ENCODE measurements at places on chromosomes 12 and 14. TPM values are rescaled to one million over a fixed set of nuclear protein-coding genes. Genes with fewer than 3 reads are reported as not detected.

The RPS6KL1 gene
- 6.5 TPM for total RNA-seq

The HSPB8 gene
- total RNA-seq = 14.2 TPM

The C14orf180 gene
- total RNA-seq = not detected

The SRP54 gene
- total RNA-seq = 54.4 TPM

The ACRBP gene
- total RNA-seq = 0.41 TPM

The SSTR1 gene
- not detected for total RNA-seq

DNA sequence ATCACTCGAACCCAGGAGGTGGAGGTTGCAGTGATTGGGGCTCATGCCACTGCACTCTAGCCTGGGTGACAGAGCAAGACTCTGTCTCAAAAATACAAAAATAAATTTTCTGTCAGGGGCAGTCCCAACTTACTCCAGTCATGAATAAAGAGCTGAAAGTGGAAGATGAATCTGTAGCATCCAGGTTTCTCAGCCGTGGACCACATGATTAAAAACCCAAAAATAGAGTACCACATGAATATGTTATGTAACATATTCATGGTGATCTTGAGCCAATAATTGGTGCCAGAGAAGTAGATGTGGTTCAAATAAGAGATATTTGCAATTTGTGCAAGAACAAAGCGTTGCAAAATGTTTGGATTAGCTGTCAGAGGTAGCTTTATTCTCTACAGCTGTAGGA, 23.1 kb downstream of the SPIC start:
- DNase-seq = no peak

DNA sequence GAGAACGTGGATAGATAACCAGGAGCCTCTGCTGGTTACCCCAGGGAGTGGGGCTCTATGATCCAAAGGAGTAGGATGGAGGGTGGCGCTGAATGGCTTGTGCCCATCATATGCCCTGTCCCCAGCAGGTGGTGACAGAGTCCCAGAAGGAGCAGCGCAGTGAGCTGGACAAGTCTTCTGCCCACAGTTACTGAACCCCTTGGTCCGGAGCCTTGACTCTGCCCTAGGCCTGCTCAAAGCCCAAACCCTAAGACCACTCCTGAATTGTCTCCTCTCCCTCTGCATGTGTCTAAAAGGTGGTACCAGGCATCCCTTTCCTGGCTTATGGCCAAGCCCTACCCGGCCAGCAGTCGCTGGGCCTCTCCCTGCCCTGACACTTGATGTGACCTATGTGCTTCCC, 3.2 kb downstream of the PRPH start:
- DNase-seq = peak; percentile 37

DNA sequence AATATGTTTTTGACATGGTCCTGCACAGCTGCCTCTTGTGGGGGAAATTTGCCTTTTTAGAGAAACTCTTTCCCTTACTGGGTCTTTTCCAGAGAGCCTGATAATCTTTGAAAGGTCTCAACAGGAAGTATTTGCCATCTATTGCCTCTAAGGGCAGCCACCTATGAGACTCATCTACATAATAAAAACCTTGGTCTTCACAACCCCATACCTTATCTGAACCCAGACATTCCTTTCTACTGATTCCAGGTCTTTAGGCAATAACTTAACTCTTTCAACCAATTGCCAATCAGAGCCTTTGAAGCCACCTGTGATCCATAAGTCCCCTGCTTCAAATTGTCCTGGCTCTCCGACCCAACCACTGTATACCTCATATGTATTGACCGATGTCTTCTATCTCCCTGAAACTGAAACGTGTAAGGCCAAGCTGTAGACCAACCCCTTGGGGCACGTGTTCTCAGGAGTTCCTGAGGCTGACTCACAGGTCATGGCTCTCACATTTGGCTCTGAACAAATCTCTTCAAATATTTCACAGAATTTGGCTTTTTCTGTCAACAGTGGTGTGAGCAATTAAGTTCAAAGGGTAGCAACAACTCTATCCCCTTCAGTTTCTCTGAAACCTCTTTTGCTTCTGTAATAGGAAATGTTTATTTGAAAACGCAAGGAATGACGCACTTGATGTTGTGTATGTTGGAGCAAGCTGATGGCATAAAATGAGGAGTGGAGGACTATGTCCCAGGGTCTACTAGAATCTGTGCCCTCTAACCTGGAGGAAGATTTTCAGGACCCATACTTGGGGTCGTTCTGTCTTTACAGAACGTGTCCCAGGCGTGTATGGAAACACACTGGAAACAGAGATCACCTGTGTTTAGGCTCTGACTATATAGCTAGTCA, 49.2 kb upstream of the EIF5 start:
- DNase-seq = no peak

DNA sequence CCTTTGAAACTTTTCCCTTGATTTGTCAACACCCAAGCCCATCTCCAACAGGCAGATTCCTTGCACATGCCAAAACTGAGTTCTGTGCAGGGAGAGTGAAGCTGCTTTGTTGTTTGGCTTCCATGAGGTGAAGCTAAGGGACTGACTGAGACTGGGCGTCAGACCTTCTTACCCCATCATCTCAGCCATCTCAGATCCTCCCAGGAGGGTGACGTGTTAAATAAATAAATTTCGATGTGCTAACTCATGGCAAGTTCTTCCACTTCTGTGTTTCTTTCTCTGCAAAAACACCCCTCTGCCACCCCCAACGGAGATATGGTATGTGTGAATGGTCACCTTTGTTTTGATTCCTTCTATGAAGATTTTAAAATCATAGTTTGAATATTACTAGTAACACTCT, 17.8 kb downstream of the UTP20 start:
- no peak for DNase-seq

- peak; percentile 81 for DNase-seq
Observed at GRCh38 chr12:34392741-34393085, 370.4 kb downstream of the ALG10 start.

DNA sequence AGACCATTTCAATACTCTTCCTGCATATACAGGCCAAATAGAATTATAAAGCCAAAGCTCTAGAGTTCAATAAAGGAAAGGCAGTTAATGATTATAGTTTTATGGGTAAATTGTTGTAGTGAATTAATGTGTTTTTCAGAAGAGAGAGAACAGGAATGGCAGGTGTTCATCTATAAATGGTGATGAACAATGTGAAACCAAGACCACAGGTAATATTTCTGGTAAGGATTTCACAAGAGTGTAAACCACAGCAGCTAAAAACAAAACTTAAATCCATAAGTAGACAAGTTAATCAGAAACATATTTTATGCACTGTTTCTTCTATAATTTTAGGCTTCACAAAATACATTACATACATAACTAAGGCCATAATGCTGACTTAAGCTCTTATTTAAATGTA, 204.4 kb downstream of the SYT1 start:
- DNase-seq = no peak

DNA sequence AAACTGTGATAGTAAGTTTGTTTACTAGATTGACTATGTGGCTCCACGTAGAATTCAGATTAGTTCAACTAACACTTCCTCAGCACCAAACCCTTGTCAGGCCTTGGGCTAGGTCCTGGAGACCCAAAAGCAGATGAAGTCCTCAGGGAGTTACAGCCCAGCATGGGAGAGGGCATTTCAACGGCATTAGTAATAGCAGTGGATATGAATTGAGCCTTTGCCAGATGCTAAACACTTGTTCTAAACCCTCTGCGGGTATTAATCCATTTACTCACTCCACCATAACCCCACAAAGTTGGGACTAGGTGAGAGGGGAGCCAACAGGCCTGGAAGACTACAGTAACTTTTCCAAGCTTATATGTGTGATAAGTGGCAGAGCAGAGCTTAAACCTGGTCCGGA, 714.6 kb downstream of the DIO2 start:
- no peak for DNase-seq

GRCh38 chr14:35416108-35416750, 11.7 kb upstream of the NFKBIA start:
- no peak for DNase-seq

- DNase-seq = no peak
Observed at GRCh38 chr12:12859690-12860089, 31.7 kb upstream of the GPRC5A start.

DNA sequence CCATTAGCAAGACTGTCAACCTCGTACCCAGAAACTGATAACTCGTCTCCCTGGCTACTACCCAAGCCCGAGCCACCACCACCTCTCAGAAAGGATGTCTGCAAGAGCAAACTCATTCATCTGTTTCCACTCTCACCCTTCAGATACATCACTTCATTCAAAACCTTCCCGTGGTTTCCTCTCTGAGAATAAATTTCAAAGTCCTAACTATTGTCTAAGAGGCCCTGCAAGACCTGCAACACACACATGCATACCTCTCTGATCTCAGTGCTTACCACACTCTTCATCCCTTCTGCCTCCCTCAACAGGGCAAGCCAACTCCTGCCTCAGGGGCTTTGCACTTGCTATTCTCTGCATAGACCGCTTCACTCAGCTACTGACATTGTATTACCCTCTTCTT, 40.6 kb downstream of the PPP1R13B start:
- DNase-seq = no peak

DNA sequence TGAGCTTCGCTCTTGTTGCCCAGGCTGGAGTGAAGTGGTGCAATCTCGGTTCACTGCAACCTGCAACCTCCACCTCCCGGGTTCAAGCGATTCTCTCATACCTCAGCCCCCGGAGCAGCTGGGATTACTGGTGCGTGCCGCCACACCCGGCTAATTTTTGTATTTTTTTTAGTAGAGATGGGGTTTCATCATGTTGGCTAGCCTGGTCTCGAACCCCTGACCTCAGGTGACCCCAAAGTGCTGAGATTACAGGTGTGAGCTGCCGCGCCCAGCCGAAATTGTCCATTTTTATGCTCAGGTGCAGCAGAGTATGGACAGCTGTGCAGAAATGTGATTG, 19.2 kb upstream of the CYP46A1 start:
- no peak for DNase-seq

DNA sequence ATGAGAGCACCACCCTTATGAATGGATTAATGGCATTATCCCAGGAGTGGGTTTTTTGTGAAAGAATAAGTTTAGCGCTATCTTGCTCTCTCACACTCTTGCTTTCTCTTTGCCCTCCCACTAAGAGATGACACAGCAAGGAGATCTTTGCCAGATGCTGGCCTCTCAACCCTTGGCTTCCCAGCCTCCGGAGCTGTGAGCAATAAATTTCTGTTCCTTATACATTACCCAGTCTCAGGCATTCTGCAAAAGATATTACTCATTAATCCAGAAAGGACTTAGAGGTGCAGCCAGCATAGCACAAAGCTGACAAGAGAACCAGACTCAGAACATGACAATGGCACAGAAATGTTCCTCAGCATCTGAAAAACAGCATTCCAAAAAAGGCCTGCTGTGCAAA, 190.6 kb downstream of the ITPR2 start:
- DNase-seq = no peak

GRCh38 chr12:69438539-69438938, 31.6 kb upstream of the FRS2 start:
- DNase-seq = no peak

GRCh38 chr12:46872135-46872534, 46.3 kb upstream of the SLC38A4 start:
- DNase-seq = no peak

- no peak for DNase-seq
Observed at GRCh38 chr12:62472472-62472871, 5.8 kb downstream of the MON2 start.

DNA sequence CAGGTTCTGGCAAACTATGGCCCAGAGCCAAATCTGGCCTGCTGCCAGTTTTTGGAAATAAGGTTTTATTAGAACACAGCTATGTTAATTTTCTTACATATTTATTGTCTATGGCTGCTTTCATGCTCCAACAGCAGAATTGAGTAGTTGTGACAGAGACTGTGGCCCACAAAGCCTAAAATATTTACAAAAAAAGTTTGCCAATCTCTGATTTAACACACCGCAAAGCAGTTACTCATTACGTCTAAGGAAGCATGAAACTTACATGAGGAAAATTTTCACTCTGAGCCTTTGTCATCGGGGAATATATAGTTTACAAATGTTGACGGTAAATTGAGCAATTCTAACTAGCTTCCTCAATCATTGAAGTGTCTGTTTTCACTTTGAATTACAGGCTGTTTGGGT, 96.5 kb downstream of the UNC79 start:
- DNase-seq = no peak

DNA sequence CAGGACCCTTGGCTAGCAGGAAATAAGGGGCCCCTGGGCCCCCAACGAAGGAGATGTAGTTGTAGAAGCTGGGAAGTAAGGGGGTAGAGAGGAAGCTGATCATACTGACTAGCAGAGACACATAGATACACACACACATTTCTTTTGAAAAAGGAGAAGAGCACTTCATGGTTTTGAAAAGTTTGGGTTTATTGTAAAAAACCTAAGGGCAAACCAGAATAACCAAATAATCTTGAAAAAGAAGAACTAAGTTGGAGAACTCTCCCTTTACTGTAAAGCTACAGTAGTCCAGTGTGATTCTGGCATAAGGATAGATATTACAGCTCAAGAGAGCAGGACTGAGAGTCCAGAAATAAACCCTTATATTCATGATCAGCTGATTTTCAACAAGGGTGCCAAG, 5.8 kb upstream of the HCAR3 start:
- DNase-seq = no peak

DNA sequence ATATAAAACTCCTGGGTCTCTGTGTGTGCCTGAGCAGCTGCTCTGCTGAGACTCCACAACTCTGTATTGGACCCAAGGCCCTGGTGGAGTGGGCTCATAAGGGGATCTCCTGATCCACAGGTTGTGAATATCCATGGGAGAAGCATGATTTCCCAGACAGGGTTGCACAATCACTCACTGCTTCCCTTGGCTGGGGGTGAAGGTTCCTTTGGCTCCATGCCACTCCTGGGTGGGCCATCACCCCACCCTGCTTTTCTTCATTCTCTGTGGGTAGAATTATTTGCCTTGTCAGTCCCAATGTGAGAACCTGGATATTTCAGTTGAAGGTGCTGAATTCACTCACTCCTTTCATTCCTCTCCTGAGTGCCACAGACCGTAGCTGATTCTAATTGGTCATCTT, 205.2 kb upstream of the TMEM260 start:
- no peak for DNase-seq

GRCh38 chr14:54642801-54643695, 76.1 kb downstream of the SAMD4A start:
- no peak for DNase-seq

DNA sequence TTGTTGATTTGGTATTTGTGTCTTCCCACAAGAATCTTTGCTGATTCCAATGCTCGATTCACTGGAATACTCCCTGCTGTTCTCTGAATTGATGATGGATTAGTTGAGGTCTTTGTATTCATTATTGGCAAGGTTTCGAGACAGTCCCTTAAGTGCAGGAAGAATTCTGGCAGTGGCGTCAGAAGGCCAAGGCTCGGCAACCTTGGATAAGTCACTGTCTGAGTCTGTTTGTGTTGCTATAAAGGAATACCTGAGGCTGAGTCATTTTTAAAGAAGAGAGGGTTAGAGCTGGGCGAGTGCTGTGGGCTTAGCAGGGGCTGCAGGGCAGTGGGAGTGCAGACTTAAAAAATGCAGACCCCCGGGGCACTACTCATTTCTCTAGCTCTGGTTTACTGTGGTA, 56.9 kb downstream of the CHST11 start:
- DNase-seq = no peak

GRCh38 chr14:38547961-38548490, 292.1 kb upstream of the CLEC14A start:
- DNase-seq = no peak

GRCh38 chr12:85653731-85654455, 182.3 kb downstream of the RASSF9 start:
- DNase-seq = no peak

All from chondrocyte (in vitro differentiated cells).